ENCODE measurements at places on chromosomes 2 and 18. TPM values are rescaled to one million over a fixed set of nuclear protein-coding genes. Genes with fewer than 3 reads are reported as not detected.

- no peak for DNase-seq
These were observed 473.3 kb downstream of the SPAG16 start for GRCh38 chr2:213757525-213757924.

C2orf81 gene
- total RNA-seq, result under 0.01 TPM

GRCh38 chr18:28167835-28168349 is 9.0 kb downstream of the CDH2 start:
- DNase-seq, result no peak

- peak; percentile 76 for DNase-seq
These were observed 57.8 kb upstream of the RGPD5 start for GRCh38 chr2:109736177-109736827.

SERPINB2 gene
- total RNA-seq, result 0.22 TPM

- peak; percentile 92 for DNase-seq
These were observed 83.4 kb upstream of the RTN4 start for GRCh38 chr2:55133467-55134315.

DNA sequence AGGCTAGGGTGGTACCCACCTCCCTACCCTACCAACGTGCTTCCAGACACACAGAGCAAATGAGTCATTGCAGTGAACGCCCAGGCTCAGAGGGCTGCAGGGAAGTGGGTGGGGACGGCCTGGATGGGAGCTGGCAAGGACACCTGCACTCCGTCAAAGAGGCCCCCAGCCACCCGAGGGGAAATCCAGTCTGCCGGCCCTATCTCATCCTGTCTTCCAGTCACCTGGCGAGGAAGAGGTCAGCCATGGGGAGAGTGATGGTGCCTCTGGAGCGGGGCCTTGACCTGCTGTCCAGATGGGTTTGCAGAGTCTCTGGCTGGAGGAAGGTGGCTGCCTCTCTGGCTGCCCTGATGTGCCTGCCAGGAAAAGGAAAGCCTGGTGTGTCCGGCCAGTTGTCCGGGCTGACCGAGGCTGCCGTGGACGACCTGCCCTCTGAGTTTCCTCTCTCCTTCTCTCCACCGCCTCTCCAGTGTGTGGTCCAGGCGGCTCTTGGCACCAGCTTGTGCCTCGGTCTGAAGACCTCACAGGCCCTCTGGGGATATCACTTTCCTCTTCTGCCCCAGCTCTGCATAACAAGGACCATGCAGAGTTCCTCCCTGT is 209.7 kb upstream of the COPS8 start:
- peak; percentile 46 for DNase-seq

GRCh38 chr2:217434180-217434975 is 568.4 kb downstream of the TNS1 start:
- DNase-seq, result peak; percentile 93

RIT2 gene
- not detected for total RNA-seq

- no peak for DNase-seq
These were observed 257.3 kb downstream of the STK39 start for GRCh38 chr2:167990062-167990461.

RNU2-63P gene
- 70.8 TPM for total RNA-seq

CYP1B1 gene
- total RNA-seq, result not detected

Measured in lung microvascular endothelial cell (primary cell).